Mammary microvascular endothelial cell (primary cell): ENCODE measurements at places on chromosomes 5 and 9. TPM values are rescaled to one million over a fixed set of nuclear protein-coding genes. Genes with fewer than 3 reads are reported as not detected.

The PCDHA2 gene
- total RNA-seq, result 0.10 TPM in 1 of 2 replicates, not detected in the other

The SEMA4D gene
- 1.3 and 1.8 TPM in 2 replicates for total RNA-seq

The GGTA1 gene
- total RNA-seq, result 0.10 and 0.13 TPM in 2 replicates

The ORM1 gene
- total RNA-seq, result not detected in 2 replicates

The PCDHA6 gene
- 0.27 TPM in 1 of 2 replicates, not detected in the other for total RNA-seq

The COL15A1 gene
- total RNA-seq, result 9.6 and 10.0 TPM in 2 replicates

The IL3 gene
- total RNA-seq, result not detected in 2 replicates

The WNT8A gene
- not detected in 2 replicates for total RNA-seq

The STOM gene
- total RNA-seq, result 358 and 386 TPM in 2 replicates

The HSPB3 gene
- total RNA-seq, result not detected in 2 replicates

The SLC6A7 gene
- not detected in 2 replicates for total RNA-seq

The XRCC4 gene
- 8.6 and 9.9 TPM in 2 replicates for total RNA-seq

The DAPK1 gene
- 13.8 and 18.7 TPM in 2 replicates for total RNA-seq

The FBP2 gene
- not detected in 2 replicates for total RNA-seq

The RAB3C gene
- total RNA-seq, result 0.27 and 1.4 TPM in 2 replicates

The MCC gene
- 23.8 and 24.0 TPM in 2 replicates for total RNA-seq

The TSSK1B gene
- not detected in 2 replicates for total RNA-seq

The IL13 gene
- total RNA-seq, result not detected in 2 replicates

The MLLT3 gene
- 3.4 and 8.3 TPM in 2 replicates for total RNA-seq

The LRRC26 gene
- not detected in 2 replicates for total RNA-seq

The COL27A1 gene
- total RNA-seq, result 4.7 and 5.5 TPM in 2 replicates

The ENTPD2 gene
- not detected in 2 replicates for total RNA-seq

The TRMO gene
- 10.6 and 17.9 TPM in 2 replicates for total RNA-seq

The LURAP1L gene
- total RNA-seq, result 1.9 and 2.9 TPM in 2 replicates

The C1QTNF3 gene
- 0.54 TPM in 1 of 2 replicates, not detected in the other for total RNA-seq

The OR1J2 gene
- not detected in 2 replicates for total RNA-seq

The FOXD4L3 gene
- not detected in 2 replicates for total RNA-seq

The IDNK gene
- total RNA-seq, result 5.3 and 10.9 TPM in 2 replicates

The IFNK gene
- not detected in 2 replicates for total RNA-seq

The ZNF367 gene
- total RNA-seq, result 9.4 and 10.2 TPM in 2 replicates

The PCDHGA3 gene
- total RNA-seq, result 0.13 and 0.49 TPM in 2 replicates

The ARHGEF37 gene
- total RNA-seq, result 3.3 and 5.6 TPM in 2 replicates

The ZNF79 gene
- total RNA-seq, result 8.4 and 9.0 TPM in 2 replicates

The LCN10 gene
- total RNA-seq, result 0.44 TPM in 1 of 2 replicates, not detected in the other

The PCDH12 gene
- total RNA-seq, result 14.2 and 17.1 TPM in 2 replicates

The PKD2L2 gene
- not detected in 2 replicates for total RNA-seq

The TSLP gene
- 0.13 TPM in 1 of 2 replicates, not detected in the other for total RNA-seq

The MYOZ3 gene
- 0.05 TPM in 1 of 2 replicates, not detected in the other for total RNA-seq
